Osteocyte (in vitro differentiated cells): ENCODE measurements at places on chromosomes 1 and 21. TPM values are rescaled to one million over a fixed set of nuclear protein-coding genes. Genes with fewer than 3 reads are reported as not detected.

Gene NPPA
- not detected in 2 replicates for total RNA-seq

Gene PUM1
- total RNA-seq = 139 and 145 TPM in 2 replicates

- no peak for DNase-seq
Observed at GRCh38 chr1:27602462-27603308, 1.3 kb downstream of the AHDC1 start.

DNA sequence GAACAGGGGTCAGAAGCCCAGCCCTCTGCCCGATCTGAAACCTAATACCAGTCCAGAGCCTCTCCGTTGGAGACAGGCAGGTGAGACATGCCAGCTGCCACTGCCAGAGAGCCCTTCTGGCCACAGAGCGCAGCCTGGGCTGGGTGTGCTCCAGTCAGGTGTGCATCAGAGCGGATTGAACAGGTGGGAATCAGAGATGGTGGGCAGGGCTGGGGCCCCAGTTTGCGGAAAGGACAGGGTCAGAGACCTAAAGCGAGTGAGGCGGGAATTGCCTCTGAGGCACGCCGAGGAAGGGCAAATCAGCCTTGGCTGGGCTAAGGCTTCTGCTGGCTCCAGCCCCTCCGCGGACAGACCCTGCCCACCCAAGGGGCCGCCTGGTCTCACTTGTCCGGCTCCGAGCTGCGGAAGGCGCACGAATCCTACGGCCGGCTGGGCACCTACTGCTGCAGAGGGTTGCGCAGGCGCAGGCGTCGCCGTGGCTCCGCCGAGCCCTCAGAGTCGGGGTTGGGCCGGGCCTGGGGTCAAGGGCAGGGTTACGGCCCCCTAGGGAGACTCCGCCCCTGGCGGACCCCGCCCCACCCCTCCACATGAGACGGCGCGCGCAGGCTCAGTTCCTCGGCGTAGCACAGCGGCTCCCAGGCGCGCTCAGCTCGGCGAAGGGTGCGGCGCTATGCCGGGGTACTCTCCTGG lies 10.3 kb downstream of the CPLANE2 start:
- no peak for DNase-seq

DNA sequence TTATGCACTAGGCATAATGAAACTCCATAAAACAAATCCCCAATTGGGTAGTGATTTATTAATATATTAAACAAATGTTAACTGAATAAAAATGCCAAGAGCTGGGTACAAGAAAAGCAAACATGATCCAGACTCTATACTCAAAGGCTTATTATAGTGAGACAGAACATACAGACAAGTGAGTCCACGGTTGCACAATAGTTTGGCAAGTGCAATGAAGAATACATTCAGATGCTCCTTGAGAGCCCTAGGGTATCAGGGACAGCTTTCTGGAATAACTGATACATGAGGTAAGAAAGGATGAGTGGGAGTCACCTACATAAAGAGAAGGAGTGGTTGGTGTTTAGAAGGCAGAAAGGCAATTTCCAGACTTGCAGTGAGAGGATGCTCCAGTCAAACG lies 85.1 kb downstream of the VAV3 start:
- no peak for DNase-seq
